Suprapubic skin (tissue), 4 donors: ENCODE measurements at places on chromosomes 6 and 20. TPM values are rescaled to one million over a fixed set of nuclear protein-coding genes. Genes with fewer than 3 reads are reported as not detected.

RGS17 gene
- total RNA-seq = 0.18 TPM

NMBR gene
- total RNA-seq = 0.72 TPM

PCK1 gene
- 2.2 TPM for total RNA-seq

PSORS1C2 gene
- total RNA-seq = 27.0 TPM

CCR6 gene
- total RNA-seq = 1.2 TPM
